ENCODE measurements at places on chromosomes 2 and 18.

GRCh38 chr2:239035997-239036731 is 188.3 kb downstream of the TWIST2 start:
- no peak for DNase-seq

GRCh38 chr2:195795879-195796278 is 138.9 kb downstream of the SLC39A10 start:
- DNase-seq: no peak

- no peak for DNase-seq
Measured at GRCh38 chr2:220446106-220446712, 818.8 kb downstream of the SLC4A3 start.

- DNase-seq: peak; percentile 2
Measured at GRCh38 chr2:237895544-237896506, 36.4 kb downstream of the RAMP1 start.

DNA sequence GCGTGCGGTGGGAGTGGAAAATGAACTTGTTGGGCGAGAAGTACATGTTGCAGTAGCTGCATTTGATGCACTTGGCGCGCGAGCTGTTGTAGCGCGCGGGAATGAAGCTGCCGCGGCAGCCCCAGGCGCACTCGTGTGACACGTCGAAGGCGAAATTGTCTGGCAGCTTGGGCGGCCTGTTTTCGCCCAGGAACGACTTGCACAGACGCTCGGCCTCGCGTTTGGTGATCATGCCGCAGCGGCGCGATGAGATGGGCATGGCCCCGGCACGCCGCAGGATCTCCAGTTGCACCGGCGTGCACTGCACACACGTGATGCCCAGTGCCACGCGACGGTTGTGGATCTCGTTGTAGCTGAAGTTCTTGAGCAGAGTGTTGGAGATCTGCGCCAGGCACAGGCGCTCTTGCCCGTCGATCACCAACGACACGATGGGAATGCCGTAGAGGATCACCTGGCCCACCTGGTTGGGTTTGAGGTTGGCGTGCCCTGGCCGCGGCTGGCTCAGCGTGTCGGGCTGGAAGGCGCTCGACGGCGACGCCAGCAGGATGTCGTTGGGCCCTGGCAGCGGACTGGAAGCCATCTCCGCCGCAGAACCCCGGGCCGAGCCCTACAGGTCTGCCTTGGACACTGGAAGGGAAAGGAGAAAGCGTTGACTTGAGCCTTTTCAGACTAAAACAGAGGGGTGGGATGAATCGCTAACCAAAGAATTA is 2.7 kb downstream of the SKOR2 start:
- DNase-seq: no peak

DNA sequence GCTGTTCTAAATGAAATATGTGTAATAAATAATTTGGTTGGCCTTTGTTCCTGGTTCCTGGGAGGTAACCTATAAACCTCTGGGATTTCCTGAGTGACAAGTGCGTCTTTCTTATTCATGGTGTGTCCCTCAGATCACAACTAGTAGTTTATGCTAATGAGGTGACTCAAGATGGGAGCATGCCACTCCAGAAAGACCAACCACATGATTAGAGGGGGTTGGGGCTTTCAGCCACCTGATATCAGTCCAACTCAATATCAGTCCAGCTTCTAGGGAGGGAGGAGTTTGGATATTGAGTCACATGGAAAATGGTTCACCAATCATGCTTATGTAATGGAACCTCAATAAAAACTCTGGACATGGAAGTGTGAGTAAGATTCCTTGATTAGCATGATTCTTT is 96.6 kb downstream of the QPCT start:
- no peak for DNase-seq

DNA sequence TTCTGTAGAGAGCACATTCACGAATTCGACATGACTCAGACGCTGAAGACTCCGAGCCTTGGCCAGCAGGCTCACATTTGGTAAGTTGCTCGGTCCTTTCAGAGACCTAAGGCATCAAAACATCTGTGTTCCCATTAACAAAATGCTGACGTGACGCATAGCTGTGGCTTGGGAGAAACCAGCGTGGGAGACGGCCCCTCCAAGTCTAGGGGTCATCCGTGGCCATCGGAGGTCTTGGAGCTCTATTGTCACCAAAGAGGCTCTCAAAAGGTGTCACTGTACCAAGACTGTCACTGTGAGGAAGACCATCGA is 14.9 kb downstream of the FBLN7 start:
- DNase-seq: no peak

DNA sequence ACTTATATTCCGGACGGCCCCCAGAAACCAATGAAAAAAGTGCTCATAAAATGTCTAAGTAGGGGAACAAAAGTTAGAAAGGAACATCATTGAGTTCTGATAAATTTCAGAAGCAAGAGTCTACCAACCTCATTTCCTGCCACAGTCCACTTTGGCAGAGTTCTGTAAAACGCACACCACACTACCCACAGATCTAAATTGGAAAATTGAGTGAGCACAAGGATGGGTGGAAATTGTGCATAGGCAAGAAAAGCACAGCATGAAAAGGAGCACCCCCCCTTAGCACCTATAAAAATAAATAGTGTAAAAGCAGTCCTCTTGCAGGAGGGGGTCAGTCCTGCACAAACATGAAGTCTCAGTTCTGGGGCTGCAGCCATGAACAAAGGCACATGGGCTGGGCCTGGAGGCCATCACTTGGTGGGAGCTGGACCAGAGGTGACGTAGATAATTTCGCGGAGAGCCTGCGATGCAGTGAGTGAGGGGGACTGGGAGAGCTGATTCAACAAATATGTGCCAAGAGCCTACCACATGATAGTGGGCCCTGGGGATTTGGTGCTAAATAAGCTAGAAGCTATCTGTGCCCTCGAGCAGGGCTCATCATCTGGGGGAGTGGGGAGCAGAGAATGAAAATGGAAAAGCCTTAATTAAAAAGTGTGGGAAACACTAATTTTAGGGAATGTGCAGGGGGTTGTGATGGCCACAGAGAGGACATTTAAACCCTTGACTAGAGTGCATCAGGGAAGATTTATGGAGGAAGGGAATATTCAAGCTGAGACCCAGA is 48.9 kb upstream of the SPP2 start:
- no peak for DNase-seq

DNA sequence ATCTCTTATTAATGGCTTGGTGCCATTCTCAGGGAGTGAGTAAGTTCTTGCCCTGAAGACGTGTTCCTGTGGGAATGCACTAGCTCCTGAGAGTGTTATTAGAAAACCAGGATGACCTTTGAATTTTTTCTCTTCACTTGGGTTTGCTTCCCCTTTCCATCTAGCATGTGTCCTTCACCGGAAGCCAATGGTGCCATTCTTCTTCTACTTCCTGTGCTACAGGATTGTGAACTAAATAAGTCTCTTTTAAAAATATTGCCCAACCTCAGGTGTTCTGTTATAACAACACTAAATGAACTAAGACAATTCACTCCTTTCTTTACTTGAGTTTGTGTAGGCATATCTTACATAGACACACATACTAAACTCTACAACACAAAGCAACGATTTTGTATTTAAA is 447.0 kb downstream of the SOX11 start:
- DNase-seq: no peak

DNA sequence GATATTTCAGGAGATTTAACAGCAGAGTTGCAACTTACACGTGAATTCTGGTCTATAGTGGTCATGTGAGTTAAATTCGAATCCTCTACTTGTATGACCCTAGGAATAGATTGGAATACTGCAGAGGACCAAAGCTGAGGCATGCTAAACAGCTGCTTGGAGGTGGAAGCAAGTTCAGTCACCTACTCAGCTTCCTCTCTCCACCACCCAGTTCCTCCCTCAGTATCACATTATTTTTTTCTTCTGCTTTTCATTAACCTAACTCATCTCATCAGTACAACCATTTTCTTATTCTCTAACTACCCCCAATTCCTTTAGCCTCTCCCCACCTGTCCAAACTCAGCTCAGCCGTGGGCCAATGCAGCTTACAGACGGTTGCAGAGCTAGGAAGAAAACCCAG is 385.5 kb downstream of the SETBP1 start:
- no peak for DNase-seq

DNA sequence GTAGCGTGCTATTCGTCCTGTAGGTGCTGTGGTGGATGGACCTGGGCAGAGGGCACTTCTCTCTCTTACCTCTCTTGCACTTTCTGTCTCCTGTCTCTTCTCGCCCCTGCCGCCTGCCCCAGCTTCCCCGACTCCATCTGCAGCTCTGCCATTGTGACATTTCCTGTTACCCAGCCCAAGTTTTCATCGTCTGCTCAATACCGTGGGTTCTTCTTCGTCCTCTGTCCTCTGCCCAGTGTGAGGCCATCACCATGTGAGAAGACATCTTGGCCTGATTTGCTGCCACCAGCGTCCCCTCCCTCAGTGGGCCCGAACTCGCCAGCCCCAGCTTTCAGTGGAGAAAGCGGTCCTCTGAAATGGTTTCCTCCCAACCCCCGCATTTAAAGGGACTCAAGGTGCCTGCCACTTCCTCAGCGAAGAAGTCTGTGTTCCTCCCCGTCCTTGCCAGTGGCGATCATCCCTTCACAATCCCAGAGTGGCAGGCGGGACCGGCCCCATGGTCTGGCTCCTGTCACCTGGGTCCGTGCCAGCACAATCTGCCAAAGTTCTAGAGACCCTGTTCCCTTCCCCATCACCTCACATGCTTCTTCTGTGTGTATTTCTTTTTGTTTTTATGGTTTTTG is 18.0 kb downstream of the TGOLN2 start:
- DNase-seq: no peak

DNA sequence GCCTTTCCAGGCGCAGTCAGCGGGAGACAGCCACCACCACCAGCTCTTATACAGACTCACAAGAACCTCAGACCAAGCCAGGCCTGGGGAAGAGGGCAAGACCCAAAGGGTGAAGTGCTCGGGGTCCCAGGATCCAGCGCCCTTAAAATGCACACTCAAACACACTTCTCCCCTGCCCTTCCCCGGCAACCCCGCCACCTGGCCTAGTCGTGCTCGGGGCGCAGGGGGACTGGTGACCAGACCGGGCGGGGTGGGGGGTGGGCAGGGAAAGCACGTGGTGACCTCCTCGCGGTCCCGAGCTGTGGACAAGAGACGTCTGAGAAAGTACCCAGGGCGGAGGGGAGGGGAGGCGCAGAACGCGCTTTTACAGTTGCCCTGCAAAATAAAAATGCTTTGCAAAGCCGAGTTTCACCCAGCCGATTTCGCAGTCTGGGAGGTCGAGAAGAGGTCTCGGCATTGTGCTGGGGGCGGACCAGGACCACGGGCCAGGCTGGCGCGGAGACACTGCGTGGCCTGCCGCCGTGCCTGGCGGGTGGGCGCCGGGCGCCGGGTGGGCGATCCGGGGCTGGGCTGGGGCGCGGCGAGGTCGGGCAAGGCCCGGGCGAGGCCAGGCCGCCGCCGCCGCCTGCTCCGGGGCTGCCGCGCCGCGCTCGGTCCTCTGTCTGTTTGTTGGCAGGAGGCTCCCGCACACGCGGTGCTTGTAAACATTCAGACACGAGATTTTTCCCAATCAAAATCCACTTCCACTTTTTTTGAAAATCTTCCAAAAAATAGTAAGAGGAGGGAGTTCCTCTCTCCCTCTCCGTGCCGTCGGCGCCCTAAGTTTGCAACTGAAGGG is 2.0 kb downstream of the BCL11A start:
- DNase-seq: peak; percentile 26

DNA sequence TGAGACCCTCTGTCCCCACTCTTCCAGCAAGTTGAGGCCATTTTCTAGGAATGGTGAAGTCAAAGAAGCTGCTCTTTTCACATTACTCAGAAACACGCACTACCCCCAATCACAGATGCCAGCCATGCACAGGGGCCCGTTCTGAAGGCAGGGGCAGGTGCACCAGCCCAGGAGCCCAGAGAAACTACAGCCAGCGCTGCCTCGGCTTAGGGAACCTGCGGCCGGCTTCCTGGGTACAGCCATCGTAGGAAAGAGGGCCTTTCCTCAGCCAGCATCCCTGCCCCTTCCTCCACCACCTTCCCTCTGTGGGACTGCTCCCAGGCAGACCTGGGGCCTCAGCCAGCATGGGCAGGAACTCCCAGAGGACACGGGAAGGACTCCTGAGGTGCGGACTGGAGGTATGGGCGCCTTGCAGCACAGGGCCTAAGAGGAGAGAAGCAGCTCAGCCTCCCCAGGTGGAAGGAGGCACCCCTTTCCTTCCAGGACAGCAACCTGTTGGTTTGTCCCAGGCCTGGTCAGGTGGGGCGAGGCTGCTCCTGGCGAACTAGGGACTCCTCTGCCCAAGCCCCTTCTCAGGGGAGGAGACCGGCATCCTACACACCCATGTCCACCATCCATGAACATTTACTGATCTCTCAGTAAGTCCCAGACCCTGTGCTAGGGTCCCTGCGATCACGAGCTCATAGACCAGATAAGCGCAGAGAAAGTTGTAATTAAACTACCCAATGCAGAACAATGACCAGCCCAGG is 99.0 kb upstream of the ID2 start:
- DNase-seq: no peak

GRCh38 chr18:37428288-37428974 is 137.2 kb downstream of the CELF4 start:
- DNase-seq: no peak

DNA sequence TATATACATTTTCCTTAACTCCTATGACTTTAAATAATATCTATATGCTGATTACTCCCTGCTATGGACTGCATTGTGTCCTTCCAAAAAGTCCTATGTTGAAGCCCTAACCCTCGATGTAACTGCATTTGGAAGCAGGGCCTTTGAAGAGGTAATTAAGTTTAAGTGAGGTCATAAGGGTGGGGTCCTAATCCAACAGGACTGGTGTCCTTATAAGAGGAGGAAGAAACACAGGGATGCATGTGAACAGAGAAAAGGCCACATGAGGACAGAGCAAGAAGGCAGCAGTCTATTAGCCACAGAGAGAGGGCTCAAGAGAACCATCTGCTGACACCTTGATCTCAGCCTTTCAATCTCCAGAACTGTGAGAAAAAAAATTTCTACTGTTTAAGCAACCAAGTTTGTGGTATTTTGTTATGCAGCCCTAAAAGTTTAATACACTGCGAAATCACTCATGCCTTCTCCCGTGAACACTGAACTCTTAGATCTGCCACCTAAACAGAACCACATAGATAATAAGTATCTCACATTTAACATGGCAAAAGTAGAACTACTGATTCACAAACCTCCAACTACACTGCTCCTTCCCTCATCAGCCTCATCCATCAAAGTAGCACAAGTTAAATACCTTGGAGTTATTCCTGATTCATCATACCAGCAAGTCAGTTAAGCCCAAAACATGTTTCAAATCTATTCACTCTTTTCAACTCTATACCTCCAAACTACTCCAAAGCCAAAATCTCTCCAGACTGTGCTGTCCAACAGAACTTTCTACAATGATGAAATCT is 65.4 kb downstream of the HIBCH start:
- no peak for DNase-seq
